A673 (cell line): ENCODE measurements at places on chromosomes 16 and 17. TPM values are rescaled to one million over a fixed set of nuclear protein-coding genes. Genes with fewer than 3 reads are reported as not detected.

Gene CA5A
- total RNA-seq, result not detected in 2 replicates

Gene NPIPA2
- total RNA-seq, result 7.8 TPM in 2 replicates

Gene CNGB1
- total RNA-seq, result not detected in 2 replicates

Gene NOL3
- total RNA-seq, result 15.3 and 16.4 TPM in 2 replicates

Gene CBFA2T3
- total RNA-seq, result 1.7 and 2.2 TPM in 2 replicates
